ENCODE measurements at places on chromosomes 12 and 14.

GRCh38 chr14:61678975-61679374 is 16.3 kb upstream of the HIF1A start:
- DNase-seq: no peak

DNA sequence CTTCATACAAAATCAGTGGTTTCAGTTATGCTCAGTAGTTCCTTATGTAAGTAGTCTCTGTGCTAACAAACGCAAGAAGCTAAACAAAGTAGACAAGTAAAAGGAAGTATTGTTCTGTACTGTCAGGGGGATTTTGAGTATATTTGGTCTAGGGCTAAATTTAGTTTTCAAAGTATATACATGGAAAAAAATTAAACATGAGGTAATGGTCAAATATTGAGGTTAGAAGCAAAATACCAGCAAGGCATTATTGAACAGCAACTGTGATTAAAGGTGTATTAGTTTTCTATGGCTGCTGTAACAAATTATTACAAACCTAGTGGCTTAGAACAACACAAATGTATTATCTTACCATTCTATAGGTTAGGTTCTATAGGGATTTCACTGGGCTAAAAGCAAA is 18.8 kb downstream of the GNG2 start:
- no peak for DNase-seq

DNA sequence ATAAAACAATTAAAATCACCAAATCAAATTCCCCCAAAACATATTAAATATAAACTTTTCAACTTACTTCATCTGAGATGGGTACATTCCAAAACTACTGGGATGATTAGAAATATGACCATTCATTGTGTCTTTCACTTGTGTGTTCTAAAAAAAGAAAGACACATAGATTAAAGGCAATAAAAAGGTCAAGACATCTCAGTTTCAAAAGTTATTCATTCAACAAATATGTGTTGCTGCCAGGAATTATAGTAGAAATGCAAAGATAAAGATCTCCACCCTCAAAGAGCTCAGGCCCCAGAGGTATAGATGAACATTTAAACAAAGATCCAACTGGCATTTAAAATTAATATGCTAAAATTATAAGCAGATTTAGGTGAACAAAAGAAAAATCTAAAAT is 106.4 kb downstream of the EPS8 start:
- DNase-seq: no peak

- no peak for DNase-seq
Measured at GRCh38 chr12:113794774-113795173, 171.4 kb downstream of the RBM19 start.

DNA sequence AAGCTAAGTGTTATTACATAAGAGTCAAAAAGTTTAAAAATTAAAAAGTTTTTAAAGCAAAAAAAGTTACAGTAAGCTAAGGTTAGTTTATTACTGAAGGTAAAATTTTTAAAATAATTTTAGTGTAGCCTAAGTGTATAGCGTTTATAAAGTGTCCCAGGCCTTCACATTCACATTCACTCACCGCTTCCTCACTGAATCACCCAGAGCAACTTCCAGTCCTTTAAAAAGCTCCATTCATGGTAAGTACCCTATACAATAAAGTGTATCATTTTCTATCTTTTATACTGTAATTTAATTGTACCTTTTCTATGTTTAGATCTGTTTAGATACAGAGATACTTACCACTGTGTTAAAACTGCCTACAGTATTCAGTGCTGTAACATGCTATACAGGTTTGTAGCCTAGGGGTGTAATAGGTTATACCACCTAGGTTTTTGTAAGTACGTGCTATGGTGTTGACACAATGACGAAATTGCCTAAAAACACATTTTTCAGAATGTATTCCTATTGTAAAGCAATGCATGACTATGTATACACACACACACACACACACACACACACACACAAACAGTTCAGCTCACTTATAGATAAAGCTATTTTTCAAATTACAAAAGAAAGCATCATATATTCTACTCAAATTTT is 3.7 kb downstream of the CLEC14A start:
- DNase-seq: no peak

- DNase-seq: no peak
Measured at GRCh38 chr12:60997869-60998378, 1262.3 kb upstream of the USP15 start.

DNA sequence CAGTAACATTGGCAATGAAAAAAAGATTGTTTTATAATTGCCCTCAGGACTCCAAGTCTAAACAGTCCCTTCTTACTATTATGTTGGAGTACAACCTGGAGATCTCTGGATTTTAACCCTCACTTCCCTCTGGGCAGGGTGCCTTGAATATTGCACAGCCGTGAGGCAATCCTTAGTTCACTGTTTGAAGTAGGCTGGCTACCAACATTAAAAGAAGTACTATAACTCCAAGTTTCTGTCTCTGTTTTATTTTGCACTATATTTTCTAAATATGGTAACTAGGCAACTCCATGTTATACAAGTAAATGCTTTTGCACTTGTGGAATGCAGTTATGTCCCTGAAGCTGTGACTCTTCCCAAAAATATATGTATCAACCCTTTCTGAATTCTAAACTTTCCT is 490.7 kb downstream of the EGLN3 start:
- DNase-seq: no peak

- peak; percentile 85 for DNase-seq
Measured at GRCh38 chr12:124992874-124993625, 395 bp upstream of the BRI3BP start.

- DNase-seq: no peak
Measured at GRCh38 chr14:92282669-92283068, 40.3 kb upstream of the SLC24A4 start.

DNA sequence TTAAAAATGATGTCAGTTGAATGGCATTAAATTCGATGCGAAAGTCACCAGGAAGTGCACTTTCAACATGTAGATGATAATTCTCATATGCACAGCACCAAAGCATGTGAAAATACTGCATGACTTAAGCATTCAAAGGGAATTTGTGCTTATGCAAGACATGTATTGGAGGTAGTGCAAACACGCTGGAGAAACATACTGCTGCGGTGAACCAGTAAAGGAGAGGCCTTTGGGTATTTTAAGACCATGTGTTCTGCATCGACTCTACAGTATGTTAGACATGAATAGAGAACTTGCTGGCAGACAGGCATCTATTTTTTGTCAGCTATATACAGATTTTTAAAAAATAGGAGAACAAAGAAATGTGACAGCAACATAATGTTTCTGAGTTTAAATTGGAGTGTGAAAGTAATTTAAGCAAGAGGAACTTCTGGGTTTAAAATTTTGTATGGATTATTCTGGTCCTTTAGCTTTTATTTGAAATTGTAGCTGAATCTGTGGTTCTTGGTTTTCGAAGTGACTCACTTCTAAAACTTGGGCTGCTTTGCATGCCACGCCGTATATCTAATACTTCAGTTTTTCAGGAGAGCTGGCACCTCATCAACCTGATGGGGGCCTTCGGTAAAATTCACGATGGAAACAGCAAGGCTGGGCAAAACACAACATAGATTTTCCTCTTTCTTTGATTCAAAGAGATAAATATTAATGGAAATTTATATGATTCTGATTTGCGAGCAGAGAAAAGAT is 408.7 kb downstream of the APAF1 start:
- DNase-seq: no peak

DNA sequence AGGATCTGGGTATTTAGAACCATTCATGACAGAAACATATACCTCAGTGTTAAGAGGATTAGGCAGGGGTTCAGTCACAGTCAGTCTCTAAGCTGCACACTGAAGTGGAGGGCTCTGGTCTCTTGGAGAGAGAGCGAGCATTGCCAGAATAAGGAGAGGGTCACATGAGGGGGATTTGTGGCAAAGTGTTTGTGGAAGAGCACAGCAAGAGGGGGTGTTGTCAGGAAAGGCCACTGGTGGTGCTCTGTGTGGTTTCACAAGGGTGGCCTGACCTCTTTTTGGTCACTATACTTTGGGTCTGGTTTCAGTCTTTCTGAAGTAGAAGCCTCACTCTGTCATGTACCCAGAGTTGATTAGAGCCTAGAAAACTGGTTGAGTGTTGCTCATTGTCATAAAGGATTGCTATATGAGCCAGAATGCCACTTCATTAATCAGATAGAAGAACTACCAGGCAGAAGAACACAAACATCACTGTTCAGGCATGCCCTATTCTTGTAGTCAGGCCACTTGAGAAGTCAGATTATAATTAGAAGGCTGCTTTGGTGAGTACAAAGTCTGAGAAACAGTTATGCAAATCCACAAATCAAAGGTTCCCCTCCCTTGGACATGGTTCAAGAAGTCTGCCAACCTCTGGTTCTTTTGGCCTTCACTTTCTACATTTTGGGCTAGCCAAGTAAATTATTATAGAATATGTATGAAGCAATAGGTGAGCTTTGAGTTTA is 8.4 kb downstream of the TMEM19 start:
- no peak for DNase-seq

GRCh38 chr14:33052943-33053342 is 114.3 kb downstream of the NPAS3 start:
- no peak for DNase-seq

- DNase-seq: no peak
Measured at GRCh38 chr12:118456741-118457140, 80.4 kb downstream of the SUDS3 start.

DNA sequence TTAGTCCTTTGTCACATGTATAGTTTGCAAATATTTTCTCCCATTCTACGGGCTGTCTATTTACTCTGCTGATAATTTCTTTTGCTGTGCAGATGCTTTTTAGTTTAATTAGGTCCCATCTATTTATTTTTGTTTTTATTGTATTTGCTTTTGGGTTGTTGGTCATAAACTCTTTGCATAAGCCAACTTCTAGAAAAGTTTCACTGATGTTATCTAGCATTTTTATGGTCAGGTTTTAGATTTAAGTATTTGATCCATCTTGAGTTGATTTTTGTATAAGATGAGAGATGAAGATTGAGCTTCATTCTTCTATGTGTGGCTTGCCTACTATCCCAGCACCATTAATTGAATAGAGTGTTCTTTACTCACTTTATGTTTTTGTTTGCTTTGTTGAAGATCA is 1008.4 kb upstream of the ATXN7L3B start:
- no peak for DNase-seq

- no peak for DNase-seq
Measured at GRCh38 chr12:53062011-53062961, 12.4 kb downstream of the TNS2 start.

DNA sequence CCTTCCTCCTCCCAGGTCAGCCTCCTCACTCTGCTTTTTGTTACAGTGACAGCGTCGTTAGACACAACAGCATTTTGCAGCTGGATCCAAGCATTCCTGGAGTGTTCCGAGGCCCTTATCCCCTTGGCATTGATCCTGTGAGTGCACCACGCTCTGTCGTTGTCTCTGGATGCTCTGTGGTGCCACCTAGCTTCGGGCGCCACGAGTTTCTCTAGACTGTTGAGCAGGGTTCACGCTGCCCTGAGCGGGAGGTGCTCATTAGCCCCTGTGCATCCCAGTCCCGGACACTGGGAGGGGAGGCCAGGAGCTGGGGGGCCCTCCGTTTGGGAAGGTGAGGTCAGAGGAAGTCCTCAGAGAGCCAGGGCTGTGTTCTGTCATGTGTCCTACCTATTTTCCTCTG is 17.3 kb upstream of the DNAH10 start:
- DNase-seq: no peak

DNA sequence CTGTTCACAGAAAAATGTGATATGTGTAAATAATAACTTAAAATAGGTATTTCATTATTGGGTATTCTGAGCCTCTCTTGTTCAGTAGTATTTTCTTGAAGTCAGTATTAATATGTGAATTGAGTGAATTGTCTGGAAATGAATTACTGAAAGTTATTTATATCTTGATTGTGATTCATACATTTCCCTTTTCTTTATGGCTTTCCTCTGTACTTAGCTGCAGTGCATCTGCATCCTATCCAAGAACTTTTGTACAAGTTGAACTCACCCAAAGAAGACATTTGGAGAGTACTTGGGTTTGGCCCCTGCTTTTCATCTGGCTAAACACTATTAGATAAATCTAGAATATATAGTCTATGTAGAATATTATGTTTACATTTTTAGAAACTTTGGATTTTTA is 326.0 kb downstream of the RAD51B start:
- DNase-seq: no peak

GRCh38 chr14:100604121-100604501 is 16.9 kb upstream of the BEGAIN start:
- no peak for DNase-seq

DNA sequence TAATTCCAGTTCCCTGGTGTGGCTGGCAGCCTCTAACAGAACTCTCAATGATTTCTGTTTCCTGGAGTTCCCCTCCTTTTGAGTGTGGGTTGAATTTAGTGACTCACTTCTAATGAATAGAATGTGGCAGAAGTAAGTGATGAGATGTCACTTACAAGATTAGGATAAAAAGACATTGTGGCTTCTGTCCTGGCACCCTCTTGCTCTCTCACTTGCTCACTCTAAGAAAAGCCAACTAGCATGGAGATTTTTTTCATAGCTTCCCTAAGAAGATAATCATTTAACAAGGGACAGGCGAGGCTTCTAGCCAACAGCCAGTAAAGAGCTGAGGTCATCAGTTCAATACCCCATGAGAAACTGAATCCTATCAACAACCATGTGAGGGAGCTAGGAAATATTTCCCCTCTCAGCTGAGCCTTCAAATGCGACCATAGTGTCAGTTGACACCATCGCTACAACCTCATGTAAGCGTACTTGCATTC is 156.7 kb downstream of the TMTC3 start:
- no peak for DNase-seq

GRCh38 chr12:123398550-123399254 is 14.8 kb downstream of the KMT5A start:
- no peak for DNase-seq

DNA sequence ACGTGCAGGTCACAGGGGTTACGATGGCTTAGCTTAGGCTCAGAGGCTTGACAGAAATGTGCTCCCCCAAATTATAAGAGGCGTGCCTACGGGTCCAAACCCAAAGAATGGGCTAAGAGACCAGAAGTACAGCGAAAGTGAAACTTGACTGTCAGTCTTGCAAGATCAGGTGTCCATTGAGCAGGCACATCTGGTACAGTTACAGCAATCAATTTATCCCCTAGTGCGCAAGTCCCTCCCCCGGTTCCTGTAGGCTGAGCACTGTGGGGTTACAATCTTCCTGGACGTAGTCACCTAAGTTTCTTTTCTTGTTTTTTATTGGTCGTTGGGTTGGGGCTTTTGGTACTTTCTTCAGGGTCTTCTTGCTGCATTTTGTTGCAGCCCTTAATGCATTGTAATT is 134.2 kb downstream of the UNC79 start:
- DNase-seq: no peak

- DNase-seq: no peak
Measured at GRCh38 chr12:4438834-4439596, 6.6 kb downstream of the FGF6 start.

GRCh38 chr12:15633201-15633600 is 156.0 kb downstream of the EPS8 start:
- no peak for DNase-seq

- no peak for DNase-seq
Measured at GRCh38 chr12:110270125-110270962, 10.7 kb upstream of the ATP2A2 start.

GRCh38 chr14:19902409-19902808 is 18.0 kb upstream of the OR4K5 start:
- no peak for DNase-seq
